RKO (cell line): ENCODE measurements at places on chromosomes 16 and 17.
A peak's percentile ranks its signal among the peaks of the same experiment; 100 is the strongest.

GRCh38 chr16:8549843-8550412, 40.4 kb downstream of the TMEM114 start:
- DNase-seq = no peak

- DNase-seq = peak; percentile 45
Measured at GRCh38 chr17:81832608-81833159, 407 bp downstream of the MCRIP1 start.

DNA sequence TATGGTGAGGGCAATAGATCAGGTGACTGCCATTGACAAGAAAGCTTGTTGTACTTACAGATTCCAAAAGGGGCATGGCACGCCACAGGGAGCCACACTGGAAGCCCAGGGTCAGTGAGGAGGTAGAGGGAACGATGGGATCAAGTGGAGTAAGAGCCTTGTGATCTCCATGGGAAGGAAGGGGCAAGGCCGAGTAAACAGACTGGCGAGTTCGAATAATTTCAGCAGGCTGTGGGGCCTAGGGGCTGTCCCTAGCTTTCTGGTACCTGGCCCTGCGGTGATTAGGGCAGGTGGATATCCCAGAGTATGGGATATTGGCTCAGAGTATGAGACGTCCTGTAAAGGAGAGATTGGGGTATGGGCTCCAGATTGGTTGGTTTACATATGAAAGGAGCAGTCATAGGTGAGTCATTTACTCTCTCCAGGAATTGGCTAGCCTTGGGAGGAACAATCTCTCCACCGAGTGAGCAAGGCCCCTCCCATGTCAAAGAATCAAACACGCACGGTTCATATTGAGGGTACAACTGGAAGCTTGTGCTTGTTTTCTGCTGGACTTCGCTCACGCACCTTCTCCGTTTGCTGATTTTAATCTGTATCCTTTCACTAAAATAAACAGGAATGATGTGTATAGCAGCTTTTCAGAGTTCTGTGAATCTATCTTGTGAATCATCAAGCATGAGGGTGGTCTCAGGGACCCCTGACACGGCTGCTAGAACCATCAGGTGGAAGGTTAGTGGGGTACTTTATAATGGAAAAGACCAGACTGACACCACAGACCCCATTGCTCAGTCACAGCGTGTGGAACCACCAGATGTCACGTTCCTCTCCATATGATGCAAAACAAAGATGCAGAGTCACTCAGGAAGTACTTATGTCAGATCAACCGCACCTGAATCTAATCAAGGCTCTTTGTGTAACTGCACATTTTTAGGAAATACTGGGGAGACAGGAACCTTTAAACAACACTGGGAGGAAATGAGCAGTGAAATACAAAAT, 27.9 kb downstream of the GABARAPL2 start:
- DNase-seq = peak; percentile 29

DNA sequence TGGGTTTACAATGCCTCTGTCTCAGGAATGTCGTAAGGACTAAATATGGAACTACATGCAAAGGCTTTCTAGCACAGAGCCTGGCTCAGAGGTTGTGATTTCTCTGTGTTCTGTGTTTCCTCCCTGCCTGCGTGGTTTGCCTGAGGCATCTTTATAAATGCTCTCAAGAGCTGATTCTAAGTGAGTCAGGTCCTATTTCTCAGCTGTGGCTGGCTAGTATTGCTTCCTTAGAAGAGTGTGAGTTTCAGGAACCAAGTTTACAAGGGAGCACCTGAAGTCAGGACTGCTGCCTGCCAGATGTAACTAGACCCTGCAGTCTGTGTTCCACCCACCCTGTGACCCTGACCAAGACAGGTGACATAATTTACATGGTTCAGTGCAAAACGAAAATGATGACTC, 8.0 kb upstream of the CCL1 start:
- no peak for DNase-seq

GRCh38 chr17:55158439-55158838, 106.3 kb upstream of the HLF start:
- no peak for DNase-seq
